ENCODE measurements at places on chromosomes 5 and 9.

DNA sequence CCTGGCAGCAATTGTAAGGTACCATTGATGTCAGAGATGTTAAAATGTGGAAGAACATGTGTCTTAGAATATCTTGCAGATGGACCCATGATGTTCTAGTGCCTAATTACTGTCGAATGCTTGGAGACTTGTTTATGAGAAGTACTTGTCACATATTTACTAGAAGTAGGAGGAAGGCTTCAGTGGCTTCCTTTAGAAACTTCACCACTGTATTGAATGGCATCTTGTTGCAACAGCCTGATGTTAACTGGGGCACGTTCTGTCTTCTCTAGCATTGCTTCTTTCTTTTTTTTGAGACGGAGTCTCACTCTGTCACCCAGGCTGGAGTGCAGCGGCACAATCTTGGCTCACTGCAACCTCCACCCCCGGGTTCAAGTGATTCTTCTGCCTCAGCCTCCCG lies 16.5 kb downstream of the UGCG start:
- no peak for DNase-seq

- DNase-seq: peak; percentile 14
Observed at GRCh38 chr9:82606492-82607382, 456.2 kb downstream of the RASEF start.

- no peak for DNase-seq
Observed at GRCh38 chr5:39368116-39368515, 3.8 kb upstream of the C9 start.

- no peak for DNase-seq
Observed at GRCh38 chr9:109355564-109356297, 34.9 kb upstream of the EPB41L4B start.

- no peak for DNase-seq
Observed at GRCh38 chr9:137453643-137454081, 5.5 kb downstream of the NSMF start.

GRCh38 chr9:114169952-114170770 lies 14.8 kb downstream of the COL27A1 start:
- no peak for DNase-seq

DNA sequence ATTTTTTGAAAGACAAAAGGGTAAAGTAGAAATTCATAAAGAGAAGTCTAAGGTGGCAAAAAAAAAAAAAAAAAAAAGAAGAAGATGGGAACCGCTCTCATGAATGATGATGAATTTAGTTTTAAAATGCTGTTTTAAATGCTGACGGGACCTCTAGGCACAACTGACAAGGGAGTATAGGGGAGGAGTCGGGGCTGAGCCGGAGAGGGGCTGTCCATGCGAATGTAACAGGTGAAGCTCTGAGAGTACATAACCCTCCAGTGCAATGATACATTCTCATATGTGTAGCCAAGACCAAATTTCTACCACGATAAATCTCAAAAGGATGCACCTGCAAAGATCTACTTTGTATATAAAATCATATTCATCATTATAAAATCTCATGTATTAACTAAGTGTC lies 71.7 kb downstream of the GLIS3 start:
- DNase-seq: no peak

DNA sequence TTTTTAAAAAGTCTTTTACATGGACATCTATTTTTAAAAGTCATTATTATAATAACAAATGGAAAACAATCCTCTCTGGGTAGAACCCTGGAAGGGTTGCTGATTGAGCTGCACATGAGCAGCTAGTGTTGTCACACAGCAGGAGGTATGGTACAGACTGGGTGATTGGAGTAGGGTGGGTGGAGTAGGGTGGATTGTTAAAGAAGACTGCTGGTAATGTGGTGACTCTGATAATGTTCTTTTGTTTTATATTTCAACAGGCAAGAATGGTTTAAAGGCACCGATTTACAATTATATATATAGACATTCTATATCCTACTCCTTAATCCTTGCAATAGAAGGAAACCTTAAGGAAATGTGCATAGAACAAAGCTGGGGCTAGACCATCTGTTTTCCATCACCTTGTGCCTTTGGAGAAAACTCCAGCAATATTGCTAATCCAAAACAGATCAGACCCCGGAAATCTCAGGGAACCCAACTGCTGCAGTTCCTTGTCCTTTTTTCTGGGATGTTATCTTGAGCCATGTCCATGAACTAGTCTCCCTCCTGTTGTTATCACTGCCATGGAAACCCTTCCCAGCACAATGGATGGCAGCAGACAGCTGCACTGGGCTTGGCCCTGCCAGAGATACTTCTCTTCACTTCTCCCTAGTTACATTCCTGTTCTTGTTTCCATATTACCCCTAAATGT lies 129.7 kb downstream of the YIPF5 start:
- DNase-seq: no peak

DNA sequence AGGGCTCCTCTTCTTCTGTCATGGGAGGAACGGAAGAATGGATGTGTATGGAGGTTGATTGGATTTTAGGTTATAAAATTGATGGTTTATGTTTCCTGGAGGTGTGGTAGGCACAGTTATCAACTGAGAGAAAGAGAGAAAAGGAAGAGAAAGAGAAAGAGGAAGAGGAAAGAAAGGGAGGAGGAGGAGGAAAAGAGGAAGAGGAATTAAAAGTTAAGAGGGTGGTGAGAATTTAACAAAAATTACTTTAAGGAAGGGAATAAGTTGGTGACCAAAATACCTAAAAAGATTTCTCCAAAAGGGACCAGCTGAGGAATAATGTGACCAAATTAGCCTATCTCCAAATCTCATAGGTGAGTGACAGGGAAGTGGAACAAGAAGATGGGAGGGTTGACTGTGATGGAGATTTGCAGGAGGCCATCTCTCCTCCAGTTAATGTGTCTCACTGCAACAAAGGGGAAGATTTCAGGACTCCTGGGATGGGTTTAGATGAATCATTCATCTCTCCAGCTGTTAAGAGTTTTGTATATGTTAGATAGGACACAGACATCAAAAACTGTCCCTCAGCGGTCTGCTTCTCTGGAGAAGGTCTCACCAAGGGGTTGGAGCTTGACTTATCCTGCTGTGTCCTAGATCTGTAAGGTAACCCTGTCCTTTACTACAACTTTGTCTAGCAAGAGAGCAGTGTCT lies 76.0 kb upstream of the TMC1 start:
- DNase-seq: no peak

DNA sequence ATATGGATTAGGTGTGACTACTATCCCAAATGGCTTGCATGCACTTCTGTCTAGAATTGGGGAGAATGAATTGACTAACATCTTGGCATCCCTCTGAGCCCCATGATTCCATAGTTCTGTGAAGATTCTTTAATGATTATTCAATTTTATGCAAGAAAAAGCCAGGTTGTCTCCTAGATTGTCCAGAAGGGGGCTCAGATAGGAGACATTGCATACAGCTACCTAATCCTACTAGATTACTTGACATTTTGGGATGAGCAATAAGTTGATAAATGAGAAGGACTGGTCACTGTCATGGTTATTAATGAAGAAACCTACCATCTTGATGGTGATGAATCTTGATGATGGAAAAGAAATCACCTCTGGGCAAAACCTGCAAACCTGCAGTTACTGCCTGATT lies 117.0 kb downstream of the CARTPT start:
- no peak for DNase-seq

DNA sequence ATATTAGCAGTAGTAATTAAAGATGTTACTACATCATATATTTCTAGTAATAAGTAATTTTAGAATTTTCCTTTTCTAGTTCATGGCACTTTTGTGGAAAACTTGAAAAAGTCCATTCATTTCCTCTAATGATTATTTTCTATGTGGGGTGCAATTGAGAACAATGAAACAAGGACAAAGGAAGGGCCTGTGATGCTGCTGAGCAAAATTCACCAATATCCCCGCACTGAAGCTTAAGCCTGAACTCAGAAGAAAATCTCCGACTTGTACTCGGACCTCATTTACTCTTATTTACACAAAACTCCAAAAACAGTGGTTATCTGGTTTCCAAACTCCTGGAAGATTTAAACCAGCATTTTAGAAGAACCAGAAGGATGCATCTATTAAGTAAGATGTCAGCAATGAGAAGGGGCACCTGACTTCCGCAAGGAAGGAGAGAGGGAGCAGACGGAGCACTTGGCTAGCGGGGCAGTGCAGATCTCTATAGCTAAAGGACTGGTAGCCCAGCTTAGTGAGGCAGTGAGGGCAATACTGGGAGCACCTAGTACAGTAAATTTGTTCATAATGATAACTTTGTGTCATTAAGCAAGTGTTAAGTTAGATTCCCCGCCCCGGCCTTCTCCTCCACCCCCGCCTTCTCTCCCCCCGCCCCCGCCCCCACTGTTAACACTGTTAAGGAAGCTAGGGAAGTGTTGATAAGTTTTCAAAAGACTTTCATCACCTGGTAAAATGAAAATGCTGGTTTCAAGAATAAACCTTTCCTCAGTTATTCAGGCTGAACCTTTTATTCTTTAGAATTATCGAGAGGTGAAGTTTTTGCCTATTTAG lies 123.3 kb downstream of the ZSWIM6 start:
- DNase-seq: no peak

GRCh38 chr9:124593651-124594058 lies 86.5 kb upstream of the NR5A1 start:
- DNase-seq: no peak

- no peak for DNase-seq
Observed at GRCh38 chr9:94014066-94014654, 59.0 kb upstream of the BARX1 start.
